ENCODE measurements at places on chromosomes 3 and 15. TPM values are rescaled to one million over a fixed set of nuclear protein-coding genes. Genes with fewer than 3 reads are reported as not detected.

DNA sequence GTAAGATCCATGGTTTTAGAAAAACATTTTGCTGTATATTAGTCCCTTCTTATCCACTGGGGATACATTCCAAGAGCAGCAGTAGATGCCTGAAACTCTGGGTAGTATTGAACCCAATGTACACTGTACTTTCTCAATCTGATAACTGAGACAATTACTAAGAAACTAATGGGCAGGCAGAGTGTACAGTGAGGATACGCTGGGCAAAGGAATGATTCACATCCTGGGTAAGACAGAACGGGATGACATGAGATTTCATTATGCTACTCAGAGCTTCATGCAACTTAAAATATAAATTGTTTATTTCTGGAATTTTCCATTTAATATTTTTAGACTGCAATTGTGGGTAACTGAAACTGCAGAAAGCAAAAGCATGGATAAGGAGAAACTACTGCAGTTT, 46.2 kb upstream of the TEX55 start:
- DNase-seq: no peak

DNA sequence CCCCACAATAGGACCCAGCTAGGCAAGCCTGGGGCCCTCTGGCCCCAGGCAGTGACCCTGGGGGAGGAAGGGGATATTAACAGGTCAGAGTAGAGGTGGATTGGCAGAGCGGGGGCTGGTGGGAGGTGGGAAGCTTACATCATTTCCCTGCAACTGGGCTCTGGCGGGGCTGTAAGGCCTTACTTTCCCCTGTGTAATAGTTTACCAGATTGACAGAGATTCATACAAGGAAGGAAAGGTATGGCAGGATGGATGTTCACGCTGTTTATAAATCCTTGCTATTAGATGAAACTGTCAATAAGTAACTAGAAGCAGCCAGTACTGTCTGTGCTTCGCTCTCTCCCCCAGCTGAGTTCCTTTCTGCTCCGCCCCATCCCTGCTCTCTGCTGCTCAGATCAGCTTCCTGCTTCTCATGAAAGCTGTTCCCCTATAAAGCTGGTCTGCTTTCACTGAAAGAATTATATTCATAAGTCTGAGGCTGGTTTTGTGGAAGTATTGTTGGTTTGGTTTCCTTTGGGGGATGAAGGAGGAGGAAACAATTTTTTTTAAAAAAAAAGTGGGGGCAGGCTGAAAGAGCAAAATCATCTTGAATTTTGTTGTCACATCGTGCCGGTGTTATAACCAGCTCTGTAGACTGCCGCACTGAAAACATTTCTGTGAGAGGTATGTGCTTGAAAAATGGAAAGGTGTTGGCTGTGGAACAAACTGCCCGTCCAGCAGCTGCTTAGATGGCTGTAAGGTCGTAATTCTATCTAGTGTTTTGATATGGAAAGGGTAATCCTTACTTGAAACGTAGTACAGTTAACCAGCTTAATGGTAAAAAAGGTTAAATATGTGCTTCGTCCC, 76.4 kb downstream of the BBX start:
- DNase-seq: peak; percentile 46

GRCh38 chr3:31934018-31934417, 47.0 kb downstream of the OSBPL10 start:
- DNase-seq: no peak

- no peak for DNase-seq
Measured at GRCh38 chr15:79898369-79898768, 1.6 kb upstream of the MTHFS start.

GRCh38 chr3:37198996-37199395, 24.6 kb upstream of the LRRFIP2 start:
- DNase-seq: no peak

DNA sequence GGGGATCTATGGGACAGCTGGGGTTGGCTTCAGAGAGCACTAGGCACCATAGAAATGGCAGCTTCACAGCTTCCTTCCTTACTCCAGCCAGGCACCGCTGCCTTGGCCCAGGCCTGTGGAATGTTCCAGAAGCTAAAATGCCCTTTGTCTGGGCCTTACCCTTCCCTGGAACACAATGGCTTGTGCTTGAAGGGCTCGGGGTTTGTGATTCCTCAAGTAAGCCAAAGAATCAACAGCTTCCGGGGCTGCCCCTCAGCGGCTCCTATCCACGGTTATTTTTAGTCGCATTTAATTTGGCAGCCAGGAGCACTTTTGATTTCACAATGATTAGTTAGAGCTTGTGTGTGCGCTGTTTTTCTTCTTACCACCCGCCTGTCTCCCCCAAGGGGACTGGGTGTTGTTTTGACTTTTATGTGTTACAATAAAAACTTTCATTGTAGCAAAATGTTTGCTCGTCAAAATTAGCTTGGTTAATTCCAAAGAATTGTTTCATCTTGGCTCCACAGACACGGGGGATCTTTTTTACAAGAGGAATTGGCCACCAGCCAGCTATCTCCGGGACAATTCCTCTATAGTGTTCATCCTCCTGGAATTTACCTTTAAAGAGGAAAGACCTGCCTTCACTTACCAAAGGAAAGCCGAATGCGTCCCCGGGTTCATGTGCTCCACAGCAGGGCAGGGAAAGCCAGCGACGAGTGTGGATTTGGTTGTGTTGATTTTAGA, 73.8 kb downstream of the TLE3 start:
- DNase-seq: no peak

DNA sequence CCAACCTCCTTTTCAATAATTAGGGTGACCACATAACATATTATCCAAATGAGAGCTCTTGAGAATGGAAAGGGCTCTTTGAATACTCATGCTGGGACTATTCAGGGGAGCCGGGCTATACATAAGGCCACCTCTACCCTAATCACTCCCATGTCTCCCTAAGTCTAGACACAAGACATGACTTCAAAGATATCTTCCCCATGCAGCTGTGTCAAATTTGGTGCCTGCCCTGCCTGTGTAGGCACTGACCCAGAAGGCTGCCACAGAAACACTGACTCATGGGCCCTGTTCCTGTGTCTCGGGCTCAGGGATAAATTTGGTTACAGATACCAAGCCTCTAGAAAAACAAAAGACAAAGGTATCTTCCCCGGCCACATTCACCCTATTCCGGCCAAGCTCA, 70.3 kb downstream of the MYLK start:
- no peak for DNase-seq

GRCh38 chr3:117404141-117404540, 694.6 kb downstream of the TUSC7 start:
- no peak for DNase-seq

- no peak for DNase-seq
Measured at GRCh38 chr15:55106155-55106554, 90.6 kb downstream of the RSL24D1 start.

CRTAP gene
- 192 TPM for polyA plus RNA-seq

SNX33 gene
- polyA plus RNA-seq: 19.9 TPM

GOLGA8N gene
- polyA plus RNA-seq: 36.4 TPM

SLC51A gene
- polyA plus RNA-seq: 10.3 TPM

KCNMB3 gene
- polyA plus RNA-seq: 7.1 TPM

HTR3E gene
- not detected for polyA plus RNA-seq

LACTB gene
- polyA plus RNA-seq: 15.4 TPM

CP gene
- polyA plus RNA-seq: 0.71 TPM

SLC24A5 gene
- polyA plus RNA-seq: 1.3 TPM

NME9 gene
- polyA plus RNA-seq: 1.7 TPM

ST6GAL1 gene
- 88.3 TPM for polyA plus RNA-seq

CELSR3 gene
- polyA plus RNA-seq: 0.89 TPM

BFSP2 gene
- polyA plus RNA-seq: 0.14 TPM

EPHB1 gene
- polyA plus RNA-seq: 5.6 TPM

All from left renal cortex interstitium (tissue), 4 donors.